ENCODE measurements at places on chromosomes 4 and X.
A peak's percentile ranks its signal among the peaks of the same experiment; 100 is the strongest.

- H3K27ac ChIP-seq, result no peak overlapping the region
- no peaks in the 10 kb centered on the region for H3K27me3 ChIP-seq
- no peaks in the 10 kb centered on the region for H3K4me1 ChIP-seq
- H3K4me3 ChIP-seq, result no peak overlapping the region
- no peak for DNase-seq
- H3K36me3 ChIP-seq, result no peaks in the 10 kb centered on the region
These were observed 89.0 kb upstream of the NMU start for GRCh38 chr4:55725057-55725456.

DNA sequence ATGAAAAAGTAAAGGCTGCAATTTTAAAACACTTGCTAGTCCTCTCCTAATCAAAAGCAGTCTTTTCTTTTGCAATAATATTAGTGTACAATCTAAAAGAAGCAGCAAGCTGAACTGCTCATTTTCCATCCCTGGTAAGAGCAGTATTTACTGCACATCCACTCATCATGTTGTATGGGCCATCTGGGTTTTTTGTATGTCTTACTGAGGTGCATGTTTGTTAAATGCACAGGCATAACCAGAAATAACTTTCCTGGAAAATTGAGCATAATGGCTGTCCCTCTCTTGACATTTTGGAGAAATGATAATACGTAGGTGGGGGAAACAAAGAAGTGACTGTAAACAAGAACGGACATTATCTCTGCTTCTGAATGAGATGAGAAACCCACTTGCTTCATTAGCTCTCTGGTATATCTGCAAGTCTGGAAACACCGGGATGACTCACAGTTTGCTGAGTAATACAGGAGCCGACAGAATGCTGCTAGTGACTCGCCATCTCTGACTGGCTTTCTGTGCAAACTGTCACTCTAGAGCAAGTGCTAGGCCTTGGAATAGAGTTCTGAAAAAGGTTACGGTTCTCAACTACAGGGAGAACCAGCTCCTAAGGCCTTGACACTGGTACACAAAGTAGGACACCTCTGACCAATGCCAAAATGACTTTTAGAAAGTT lies 85.7 kb upstream of the MTM1 start:
- no peaks in the 10 kb centered on the region for H3K27me3 ChIP-seq
- no peak overlapping the region for H3K4me3 ChIP-seq
- no peak overlapping the region for H3K27ac ChIP-seq
- H3K4me1 ChIP-seq, result no peaks in the 10 kb centered on the region

DNA sequence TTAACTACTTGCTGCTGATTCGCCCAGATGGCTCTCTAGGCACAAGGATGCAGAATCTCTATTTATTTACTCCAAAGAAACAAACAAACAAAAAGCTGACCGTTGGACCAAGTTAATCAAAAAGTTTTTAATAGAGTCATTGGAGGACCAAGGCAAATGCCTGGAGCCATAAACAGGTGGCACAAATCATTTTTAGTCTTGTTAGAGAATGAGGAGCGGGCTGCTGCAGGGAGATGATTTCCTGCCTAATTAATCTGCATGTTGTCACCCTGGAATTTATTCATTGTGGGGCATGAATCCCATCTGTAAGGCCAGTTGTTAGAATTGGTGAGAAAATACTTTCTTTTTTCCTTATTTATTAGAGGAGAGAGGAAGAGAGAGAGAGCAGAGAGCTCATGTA lies 147.4 kb upstream of the GATB start:
- peak overlapping the region; percentile 8 for H3K27ac ChIP-seq
- DNase-seq, result no peak
- H3K4me1 ChIP-seq, result peaks cover 16% of the 10 kb centered on the region
- H3K36me3 ChIP-seq, result no peaks in the 10 kb centered on the region

GRCh38 chrX:37380924-37381323 lies 31.8 kb downstream of the PRRG1 start:
- no peak overlapping the region for H3K4me3 ChIP-seq
- no peaks in the 10 kb centered on the region for H3K27me3 ChIP-seq
- no peaks in the 10 kb centered on the region for H3K36me3 ChIP-seq
- no peak overlapping the region for H3K27ac ChIP-seq
- H3K4me1 ChIP-seq, result no peaks in the 10 kb centered on the region

DNA sequence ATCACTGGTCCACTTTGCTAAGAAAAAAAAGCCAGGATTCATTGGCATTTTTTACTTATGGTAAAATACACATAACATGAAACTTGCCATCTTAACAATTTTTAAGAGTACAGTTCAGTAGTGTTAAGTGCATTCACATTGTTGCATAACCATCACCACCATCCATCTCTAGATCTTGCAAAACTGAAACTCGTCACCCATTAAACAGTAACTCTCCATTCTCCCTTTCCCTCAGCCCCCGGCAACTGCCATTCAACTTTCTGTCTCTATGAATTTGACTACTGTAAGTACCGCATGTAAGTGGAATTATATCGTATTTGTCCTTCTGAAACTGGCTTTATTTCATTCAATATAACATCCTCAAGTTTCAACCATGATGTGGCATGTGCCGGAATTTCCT lies 56.3 kb upstream of the LNX1 start:
- peaks cover 16% of the 10 kb centered on the region for H3K4me1 ChIP-seq
- DNase-seq, result no peak
- H3K36me3 ChIP-seq, result no peaks in the 10 kb centered on the region

Data from type B pancreatic cell (in vitro differentiated cells).